ENCODE measurements at places on chromosomes 3 and 15. TPM values are rescaled to one million over a fixed set of nuclear protein-coding genes. Genes with fewer than 3 reads are reported as not detected.
A peak's percentile ranks its signal among the peaks of the same experiment; 100 is the strongest.

CCR8 gene
- not detected for total RNA-seq

IL5RA gene
- 13.8 TPM for total RNA-seq

DNA sequence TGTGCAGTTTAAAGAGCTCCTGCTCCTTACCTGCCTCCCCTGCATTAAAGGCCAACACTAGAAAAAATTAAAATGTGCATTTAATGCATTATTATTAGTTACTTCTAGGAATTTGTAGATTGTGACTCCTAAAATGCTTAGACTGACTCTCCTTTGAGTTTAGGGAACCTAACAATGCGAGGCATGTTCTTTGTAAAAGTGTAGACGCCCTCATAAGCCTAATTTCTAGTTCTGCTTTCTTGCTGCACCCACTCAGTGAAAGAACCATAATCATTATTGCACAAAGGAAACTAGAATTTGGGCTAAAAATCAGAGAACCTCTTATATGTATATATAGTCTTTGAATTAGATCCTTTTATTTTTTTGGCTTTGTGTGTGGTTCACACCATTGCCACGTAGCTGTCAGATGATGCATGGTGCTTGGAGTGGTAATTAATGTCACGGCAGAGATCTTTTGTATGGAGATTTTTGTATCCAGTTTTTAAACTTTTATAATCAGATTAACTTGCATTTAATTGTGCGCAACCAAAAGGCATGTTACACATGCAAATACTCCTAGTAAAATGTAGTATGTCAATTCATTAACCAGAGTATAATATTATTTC is 710 bp downstream of the ABHD10 start:
- DNase-seq: peak; percentile 53
- H3K36me3 ChIP-seq: peaks cover 2% of the 10 kb centered on the region
- peak overlapping the region; percentile 90 for H3K4me3 ChIP-seq
- H3K4me1 ChIP-seq: peaks cover 12% of the 10 kb centered on the region
- H3K27me3 ChIP-seq: no peaks in the 10 kb centered on the region

GRCh38 chr3:61134532-61134931 is 116.7 kb downstream of the FHIT start:
- no peaks in the 10 kb centered on the region for H3K36me3 ChIP-seq
- H3K27me3 ChIP-seq: no peaks in the 10 kb centered on the region
- H3K27ac ChIP-seq: no peak overlapping the region
- H3K4me3 ChIP-seq: no peak overlapping the region
- DNase-seq: no peak

DNA sequence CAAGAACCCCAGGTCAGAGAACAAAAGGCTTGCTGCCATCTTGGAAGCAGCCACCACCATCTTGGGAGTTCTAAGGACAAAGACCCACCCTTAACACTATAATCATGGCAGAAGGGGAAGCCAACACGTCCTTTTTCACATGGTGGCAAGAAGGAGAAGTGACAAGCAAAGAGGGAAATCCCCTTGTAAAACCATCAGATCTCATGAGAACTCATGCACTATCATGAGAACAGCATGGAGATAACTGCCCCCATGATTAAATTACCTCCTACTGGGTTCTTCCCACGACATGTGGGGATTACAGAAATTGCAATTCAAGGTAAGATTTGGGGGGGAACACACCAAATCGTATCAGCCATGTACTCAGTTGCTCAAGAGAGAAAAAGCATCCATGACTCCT is 21.1 kb upstream of the GBE1 start:
- peaks cover 2% of the 10 kb centered on the region for H3K4me1 ChIP-seq
- no peaks in the 10 kb centered on the region for H3K27me3 ChIP-seq
- H3K36me3 ChIP-seq: no peaks in the 10 kb centered on the region
- DNase-seq: no peak
- no peak overlapping the region for H3K4me3 ChIP-seq

DNA sequence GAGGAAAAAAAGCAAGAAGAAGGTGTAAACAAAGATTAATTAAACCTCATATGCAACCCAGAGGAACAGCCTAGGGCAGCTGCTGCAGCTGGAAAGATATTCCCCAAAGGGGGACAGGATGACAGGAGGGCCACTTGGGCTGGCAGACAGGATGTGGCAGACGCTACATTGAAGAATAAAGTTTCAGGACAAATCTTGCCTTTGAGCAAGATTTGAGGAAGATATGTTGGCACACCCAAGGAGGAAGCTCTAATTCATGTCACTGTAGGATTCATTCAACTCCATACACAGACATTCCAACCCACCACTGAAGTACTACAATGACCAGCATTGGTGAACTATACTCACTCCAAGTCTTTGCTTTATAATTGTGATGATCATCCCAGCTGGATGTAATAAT is 504.0 kb downstream of the SHQ1 start:
- no peak for DNase-seq
- no peaks in the 10 kb centered on the region for H3K4me1 ChIP-seq
- no peaks in the 10 kb centered on the region for H3K36me3 ChIP-seq
- no peaks in the 10 kb centered on the region for H3K27me3 ChIP-seq

DNA sequence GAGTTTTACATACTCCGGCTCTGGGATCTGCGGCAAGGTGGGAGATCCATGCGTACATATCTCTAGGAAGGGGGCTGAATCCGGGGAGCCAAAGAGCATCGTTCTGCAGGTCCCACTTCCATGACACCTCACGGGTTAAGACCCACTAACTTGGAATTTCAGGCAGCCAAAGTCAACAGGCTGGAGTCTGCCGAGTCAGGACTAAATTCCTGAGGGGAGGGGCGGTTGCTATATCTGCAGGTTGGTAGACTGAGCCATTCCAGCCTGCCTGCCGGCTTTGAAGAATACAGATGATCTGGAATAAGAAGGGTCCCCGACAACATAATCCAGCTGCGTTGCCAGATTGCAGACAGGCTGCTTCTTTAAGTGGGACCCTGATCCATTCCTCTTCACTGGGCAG is 65.4 kb upstream of the PEX5L start:
- H3K27me3 ChIP-seq: no peaks in the 10 kb centered on the region
- H3K4me1 ChIP-seq: no peaks in the 10 kb centered on the region
- no peaks in the 10 kb centered on the region for H3K36me3 ChIP-seq
- DNase-seq: peak; percentile 38
- no peak overlapping the region for H3K27ac ChIP-seq
- no peak overlapping the region for H3K4me3 ChIP-seq

CD80 gene
- 8.6 TPM for total RNA-seq

SHF gene
- 15.9 TPM for total RNA-seq

DNA sequence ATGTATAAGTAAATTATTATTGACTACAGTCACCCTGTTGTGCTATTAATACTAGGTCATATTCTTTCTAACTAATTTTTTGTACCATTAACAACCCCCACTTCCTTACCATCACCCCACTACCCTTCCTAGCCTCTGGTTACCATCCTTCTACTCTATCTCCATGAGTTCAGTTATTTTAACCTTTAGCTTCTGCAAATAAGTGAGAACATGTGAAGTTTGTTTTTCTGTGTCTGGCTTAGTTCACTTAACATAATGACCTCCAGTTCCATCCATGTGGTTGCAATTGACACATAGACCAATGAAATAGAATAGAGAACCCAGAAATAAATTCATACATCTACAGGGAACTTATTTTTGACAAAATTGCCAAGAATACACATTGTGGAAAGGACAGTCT is 55.4 kb upstream of the CHRNB4 start:
- no peaks in the 10 kb centered on the region for H3K36me3 ChIP-seq
- H3K27ac ChIP-seq: no peak overlapping the region

DNA sequence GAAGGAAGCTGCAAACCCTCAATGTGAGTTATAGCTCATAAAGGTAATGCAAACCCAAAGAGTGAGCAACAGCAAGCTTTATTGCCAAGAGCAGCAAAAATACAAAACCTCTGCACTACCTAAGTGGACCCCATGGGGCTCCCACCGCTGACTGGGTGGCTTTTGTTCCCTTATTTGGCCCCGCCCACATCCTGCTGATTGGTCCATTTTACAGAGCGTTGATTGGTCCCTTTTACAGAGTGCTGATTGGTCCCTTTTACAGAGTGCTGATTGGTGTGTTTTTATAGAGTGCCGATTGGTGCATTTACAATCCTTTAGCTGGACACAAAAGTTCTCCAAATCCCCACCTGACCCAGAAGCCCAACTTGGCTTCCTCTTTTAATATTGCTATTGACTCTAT is 154.5 kb upstream of the NSMCE3 start:
- no peaks in the 10 kb centered on the region for H3K36me3 ChIP-seq
- no peak overlapping the region for H3K4me3 ChIP-seq
- H3K27ac ChIP-seq: no peak overlapping the region
- DNase-seq: no peak

GRCh38 chr3:61666615-61667330 is 105.4 kb downstream of the PTPRG start:
- peaks cover 34% of the 10 kb centered on the region for H3K4me1 ChIP-seq
- no peaks in the 10 kb centered on the region for H3K36me3 ChIP-seq
- no peaks in the 10 kb centered on the region for H3K27me3 ChIP-seq
- no peak overlapping the region for H3K4me3 ChIP-seq
- H3K27ac ChIP-seq: no peak overlapping the region

- H3K27me3 ChIP-seq: no peaks in the 10 kb centered on the region
- peak; percentile 96 for DNase-seq
- no peak overlapping the region for H3K4me3 ChIP-seq
- peak overlapping the region; percentile 56 for H3K27ac ChIP-seq
Measured at GRCh38 chr3:31958701-31959152, 22.3 kb downstream of the OSBPL10 start.

- no peak for DNase-seq
- H3K27ac ChIP-seq: no peak overlapping the region
- H3K36me3 ChIP-seq: no peaks in the 10 kb centered on the region
- no peaks in the 10 kb centered on the region for H3K4me1 ChIP-seq
- H3K27me3 ChIP-seq: no peaks in the 10 kb centered on the region
- no peak overlapping the region for H3K4me3 ChIP-seq
Measured at GRCh38 chr3:68210635-68211034, 556.2 kb upstream of the SUCLG2 start.

ILDR1 gene
- total RNA-seq: 4.4 TPM

DNA sequence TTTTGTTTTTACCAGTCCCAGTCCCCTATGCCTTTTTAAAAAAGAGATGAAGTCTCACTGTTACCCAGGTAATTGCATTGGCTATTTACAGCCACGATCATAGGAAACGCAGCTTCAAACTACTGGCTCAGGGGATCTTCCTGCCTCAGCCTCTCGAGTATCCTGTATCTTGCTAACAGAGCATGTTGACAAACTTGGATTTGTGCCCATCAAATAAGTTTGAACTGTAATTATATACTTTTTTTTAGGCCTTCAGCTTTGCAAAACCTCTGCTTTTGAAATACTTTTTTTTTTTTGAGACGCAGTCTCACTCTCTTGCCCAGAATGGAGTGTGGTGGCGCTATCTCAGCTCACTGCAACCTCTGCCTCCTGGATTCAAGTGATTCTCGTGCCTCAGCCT is 3.0 kb upstream of the EDEM1 start:
- H3K36me3 ChIP-seq: peaks cover 8% of the 10 kb centered on the region
- H3K4me3 ChIP-seq: no peak overlapping the region
- H3K4me1 ChIP-seq: peaks cover 8% of the 10 kb centered on the region
- H3K27ac ChIP-seq: no peak overlapping the region

ARNT2 gene
- 12.2 TPM for total RNA-seq

- H3K4me3 ChIP-seq: no peak overlapping the region
- DNase-seq: no peak
- no peaks in the 10 kb centered on the region for H3K36me3 ChIP-seq
- no peaks in the 10 kb centered on the region for H3K27me3 ChIP-seq
Measured at GRCh38 chr15:48283396-48284145, 47.7 kb upstream of the DUT start.

- no peaks in the 10 kb centered on the region for H3K36me3 ChIP-seq
- no peak overlapping the region for H3K27ac ChIP-seq
- H3K4me3 ChIP-seq: no peak overlapping the region
- no peaks in the 10 kb centered on the region for H3K27me3 ChIP-seq
- no peaks in the 10 kb centered on the region for H3K4me1 ChIP-seq
Measured at GRCh38 chr3:72452745-72453144, 395.5 kb downstream of the SHQ1 start.

ISL2 gene
- 0.86 TPM for total RNA-seq

DNA sequence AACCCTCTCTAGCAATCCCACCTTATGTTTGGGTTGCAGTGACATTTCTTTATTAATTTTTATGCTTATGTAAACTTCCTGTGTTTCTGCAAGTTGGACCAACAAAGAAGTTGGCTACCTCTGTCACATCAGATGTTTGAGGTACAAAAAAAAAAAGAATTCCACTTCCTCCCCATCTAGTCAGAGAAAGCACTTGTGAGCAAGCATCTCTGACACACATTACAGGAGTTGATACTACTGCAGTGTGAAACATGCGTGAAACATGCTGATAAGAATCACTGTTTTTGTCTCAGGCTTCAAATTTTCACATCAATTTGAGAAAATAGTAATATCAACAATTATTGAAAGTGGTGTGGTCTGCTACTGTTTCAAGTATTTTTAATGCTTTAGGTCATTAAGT is 1.3 kb downstream of the SCAANT1 start:
- H3K4me3 ChIP-seq: no peak overlapping the region
- H3K4me1 ChIP-seq: peaks cover 3% of the 10 kb centered on the region
- no peak overlapping the region for H3K27ac ChIP-seq
- peaks cover 3% of the 10 kb centered on the region for H3K36me3 ChIP-seq
- DNase-seq: peak; percentile 33
- no peaks in the 10 kb centered on the region for H3K27me3 ChIP-seq

WDR5B gene
- total RNA-seq: 7.5 TPM
